ENCODE measurements at places on chromosomes 7 and 10. TPM values are rescaled to one million over a fixed set of nuclear protein-coding genes. Genes with fewer than 3 reads are reported as not detected.

- no peak for DNase-seq
Observed at GRCh38 chr10:819326-819725, 112.2 kb downstream of the LARP4B start.

DNA sequence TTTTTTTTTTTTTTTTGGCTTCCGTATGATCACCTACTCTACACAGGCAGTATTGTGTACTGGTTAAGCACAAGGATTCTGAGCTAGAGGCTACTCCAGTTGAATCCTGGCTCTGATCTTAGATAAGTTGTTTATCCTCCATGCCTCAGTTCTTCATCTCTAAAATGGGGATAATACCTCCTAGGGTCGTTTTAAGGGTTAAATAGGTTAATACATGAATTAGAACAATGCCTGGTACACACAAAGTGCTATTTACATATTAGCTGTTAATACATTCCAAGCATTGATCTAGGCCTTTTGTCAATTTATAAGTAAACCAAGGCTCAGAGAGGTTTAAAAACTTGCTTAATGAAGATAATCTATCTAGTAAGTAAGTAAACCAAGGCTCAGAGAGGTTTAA lies 59.0 kb downstream of the ST7 start:
- no peak for DNase-seq

The ZNF775 gene
- 4.9 TPM for total RNA-seq

- DNase-seq: no peak
Observed at GRCh38 chr7:105016709-105017656, 3.0 kb downstream of the KMT2E start.

DNA sequence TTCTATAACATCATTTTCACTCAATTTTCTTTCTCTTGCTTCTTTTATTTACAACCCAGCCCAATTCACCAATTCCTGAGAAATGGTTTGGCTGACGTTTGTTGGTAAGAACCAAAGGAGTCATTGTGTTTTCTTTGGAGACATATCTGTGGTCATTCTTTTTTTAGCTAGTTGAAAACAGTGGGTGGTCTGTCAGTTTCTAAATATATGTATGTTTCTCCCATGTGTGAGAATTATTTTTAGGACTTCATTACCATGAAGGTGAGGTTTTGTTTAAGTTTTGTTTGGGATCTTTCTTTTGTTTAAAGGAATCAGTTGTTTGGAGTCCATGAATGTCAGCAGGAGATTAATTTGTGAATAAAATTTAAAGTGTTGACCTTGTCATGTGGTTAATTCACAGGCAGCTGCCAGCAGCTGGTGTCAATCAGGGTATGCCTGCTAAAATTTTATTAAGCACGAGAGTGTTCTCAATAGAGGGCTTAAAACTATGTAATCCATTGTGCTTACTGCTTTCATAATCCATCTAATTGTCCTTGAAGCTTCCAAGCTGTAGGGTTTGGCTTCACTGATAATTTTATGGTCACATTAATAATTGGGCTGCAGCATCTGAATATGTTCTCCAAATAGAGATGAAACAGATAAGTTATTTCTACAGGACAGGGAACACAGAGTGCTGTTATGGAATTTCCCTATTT lies 38.7 kb downstream of the INSYN2A start:
- no peak for DNase-seq

DNA sequence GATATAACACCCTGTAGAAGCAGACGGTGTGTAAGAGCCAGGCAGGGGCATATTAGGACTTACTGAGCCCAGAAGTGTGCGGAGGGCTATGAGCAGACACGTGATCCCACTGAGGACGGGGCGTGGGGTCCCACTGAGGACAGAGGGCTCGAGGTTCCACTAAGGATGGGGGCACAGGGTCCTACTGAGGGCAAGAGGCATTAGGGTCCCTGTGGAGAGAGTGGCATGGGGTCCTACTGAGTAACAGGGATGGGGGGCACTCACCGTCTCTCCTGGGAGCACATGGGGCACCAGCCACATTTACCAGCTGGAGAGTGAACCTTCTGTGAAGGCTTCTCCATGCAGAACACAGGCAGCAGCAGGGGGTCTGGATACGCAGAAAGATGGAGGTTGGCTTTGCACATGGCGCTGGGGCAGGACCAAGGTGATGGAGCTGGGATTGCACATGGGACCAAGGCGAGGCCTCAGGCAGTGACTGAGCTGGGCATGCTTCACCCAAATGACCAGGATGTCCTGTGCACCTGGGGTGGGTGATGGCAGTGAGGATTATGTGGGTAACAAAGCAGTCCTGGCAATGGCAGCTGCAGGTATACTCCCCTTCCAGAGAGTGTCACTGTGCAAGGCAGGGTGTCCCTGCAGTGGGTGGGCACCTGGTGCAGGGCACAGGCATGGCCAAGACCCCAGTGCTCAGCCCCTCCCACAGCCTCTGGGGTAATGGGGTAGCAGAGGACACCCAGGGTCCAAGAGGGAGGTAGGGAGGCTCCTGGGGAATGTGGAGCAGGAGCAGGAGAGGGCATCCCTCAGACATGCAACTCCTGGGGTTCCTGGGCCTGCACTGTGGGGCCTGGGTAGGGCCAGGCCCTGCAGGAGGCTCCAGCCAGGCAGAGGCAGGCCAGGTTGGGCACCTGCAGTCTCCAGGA lies 278.1 kb downstream of the TCERG1L start:
- DNase-seq: no peak

- DNase-seq: no peak
Observed at GRCh38 chr10:124212702-124213101, 119.3 kb upstream of the CHST15 start.

The ITPRID1 gene
- not detected for total RNA-seq

The MAT1A gene
- total RNA-seq: not detected

The TMEM176B gene
- not detected for total RNA-seq

GRCh38 chr10:15681076-15681475 lies 38.6 kb downstream of the ITGA8 start:
- no peak for DNase-seq

- DNase-seq: no peak
Observed at GRCh38 chr10:28980264-28980663, 302.9 kb downstream of the BAMBI start.

All from activated CD8-positive, alpha-beta T cell treated with anti-CD3 and anti-CD28 coated beads for 36 hours (primary cell).